ENCODE measurements at places on chromosomes 6 and 20.

GRCh38 chr6:20497216-20498040, 36.8 kb upstream of the CDKAL1 start:
- no peaks in the 10 kb centered on the region for H3K36me3 ChIP-seq
- H3K4me3 ChIP-seq: no peak overlapping the region
- no peak overlapping the region for H3K27ac ChIP-seq
- DNase-seq: no peak
- no peaks in the 10 kb centered on the region for H3K4me1 ChIP-seq

DNA sequence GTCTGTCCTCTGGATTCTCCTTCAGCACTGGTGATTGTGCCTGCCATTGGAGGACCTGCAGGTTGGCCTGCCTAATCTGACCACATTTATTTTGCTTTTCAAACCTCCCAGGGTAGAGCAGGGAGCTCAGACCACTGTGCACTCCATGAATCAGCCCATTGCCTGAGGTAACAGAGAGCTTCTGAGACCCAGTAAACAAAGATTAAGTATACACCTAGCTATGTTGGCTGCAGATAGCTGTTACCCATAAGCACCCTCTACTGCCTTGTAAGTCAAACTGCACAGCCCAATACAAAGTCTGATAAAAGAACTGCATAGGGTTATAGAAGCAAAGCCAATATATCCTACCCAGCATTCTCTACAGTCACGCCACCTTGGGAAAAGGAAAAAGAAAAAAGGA, 338.7 kb downstream of the HTR1B start:
- H3K4me1 ChIP-seq: no peaks in the 10 kb centered on the region

DNA sequence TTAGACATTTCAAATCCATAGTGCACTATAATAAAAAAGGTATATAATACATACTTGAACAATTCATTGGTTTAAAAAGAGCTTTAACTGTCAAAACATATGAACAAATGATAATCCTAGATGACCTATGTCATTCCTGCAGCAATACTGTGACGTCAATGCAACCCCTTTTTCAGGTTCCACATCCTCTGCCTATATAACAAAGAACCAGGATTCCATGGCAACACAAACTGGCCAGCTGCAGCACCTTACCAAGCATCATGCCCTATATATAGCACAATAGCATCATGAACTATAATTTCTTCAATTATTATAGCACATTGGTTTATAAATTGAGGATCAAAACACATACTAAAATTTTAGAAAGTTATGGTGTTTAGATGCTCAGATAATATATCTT, 578 bp upstream of the PTCHD4 start:
- H3K4me1 ChIP-seq: no peaks in the 10 kb centered on the region
- H3K36me3 ChIP-seq: no peaks in the 10 kb centered on the region
- no peak for DNase-seq
- no peak overlapping the region for H3K4me3 ChIP-seq

DNA sequence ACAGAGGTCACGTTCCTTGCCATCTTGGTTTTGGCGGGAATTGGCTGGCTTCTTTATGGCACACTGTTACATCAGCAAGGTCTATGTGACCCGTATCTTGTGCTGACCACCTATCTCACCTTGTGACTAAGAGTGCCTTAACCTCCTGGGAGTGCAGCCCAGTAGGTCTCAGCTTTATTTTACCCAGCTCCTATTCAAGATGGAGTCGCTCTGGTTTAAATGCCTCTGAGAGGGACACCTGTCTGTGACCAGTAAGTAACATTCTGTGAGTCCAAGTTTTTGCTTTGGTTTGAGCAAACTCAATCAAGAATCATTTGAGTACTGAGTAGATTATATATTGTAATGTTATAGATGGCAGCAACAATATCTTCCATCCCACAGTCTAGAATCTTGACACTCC, 85.0 kb downstream of the BMP2 start:
- no peak for DNase-seq
- H3K4me1 ChIP-seq: no peaks in the 10 kb centered on the region
- no peaks in the 10 kb centered on the region for H3K27me3 ChIP-seq
- H3K4me3 ChIP-seq: no peak overlapping the region

DNA sequence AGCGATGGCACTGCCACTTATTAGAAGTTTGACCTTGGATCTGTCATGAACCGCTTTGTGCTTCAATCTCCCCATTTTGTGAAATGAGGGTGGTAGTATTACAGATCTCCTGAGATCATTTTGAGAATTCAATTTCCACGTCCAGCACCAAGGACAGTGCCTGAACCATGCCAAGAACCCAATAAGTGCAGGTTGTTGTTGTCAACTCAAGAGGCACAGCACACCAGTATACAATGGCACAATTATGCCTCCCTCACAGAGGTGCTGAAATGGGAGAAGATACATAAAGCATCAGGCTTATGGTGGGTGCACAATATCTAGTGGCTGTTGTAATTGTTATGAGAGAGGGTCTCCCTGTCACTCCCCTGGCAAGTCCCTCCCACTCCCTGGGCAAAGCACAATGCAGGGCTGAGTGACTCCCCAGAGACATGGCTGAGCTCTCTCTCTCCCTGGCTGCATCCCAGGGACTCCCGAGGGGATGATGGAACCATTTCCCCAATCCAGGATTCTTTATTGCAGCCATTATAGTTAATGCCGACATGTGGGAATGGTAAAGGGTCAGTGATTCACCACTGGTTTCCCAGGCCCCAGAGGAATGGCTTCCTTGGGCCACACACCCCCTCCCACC, 78.7 kb downstream of the CDH22 start:
- no peak for DNase-seq
- no peaks in the 10 kb centered on the region for H3K36me3 ChIP-seq
- no peak overlapping the region for H3K4me3 ChIP-seq
